ENCODE measurements at places on chromosomes 2 and 18. TPM values are rescaled to one million over a fixed set of nuclear protein-coding genes. Genes with fewer than 3 reads are reported as not detected.

- DNase-seq: no peak
Observed at GRCh38 chr18:45322343-45322742, 292.9 kb upstream of the SLC14A2 start.

DNA sequence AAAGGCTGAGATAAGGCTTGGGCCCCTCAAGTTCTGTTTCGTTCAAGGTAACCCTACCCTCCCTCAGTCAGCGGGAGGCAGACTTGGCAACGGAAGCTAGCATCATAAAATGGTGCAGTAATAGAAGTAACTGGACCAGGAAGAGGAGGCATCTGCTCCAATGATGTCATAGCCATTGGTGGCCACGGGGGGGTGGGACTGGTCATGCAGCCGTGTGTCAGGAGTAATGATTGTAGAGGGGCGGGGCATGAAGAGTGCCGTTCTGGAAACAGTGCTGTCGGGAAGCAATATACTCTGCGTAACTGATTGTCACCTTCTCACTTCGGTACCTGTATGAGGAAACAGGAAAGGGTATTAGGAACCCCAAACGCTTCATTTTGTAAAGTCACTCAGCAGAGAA lies 6.9 kb upstream of the POLR2D start:
- no peak for DNase-seq

DNA sequence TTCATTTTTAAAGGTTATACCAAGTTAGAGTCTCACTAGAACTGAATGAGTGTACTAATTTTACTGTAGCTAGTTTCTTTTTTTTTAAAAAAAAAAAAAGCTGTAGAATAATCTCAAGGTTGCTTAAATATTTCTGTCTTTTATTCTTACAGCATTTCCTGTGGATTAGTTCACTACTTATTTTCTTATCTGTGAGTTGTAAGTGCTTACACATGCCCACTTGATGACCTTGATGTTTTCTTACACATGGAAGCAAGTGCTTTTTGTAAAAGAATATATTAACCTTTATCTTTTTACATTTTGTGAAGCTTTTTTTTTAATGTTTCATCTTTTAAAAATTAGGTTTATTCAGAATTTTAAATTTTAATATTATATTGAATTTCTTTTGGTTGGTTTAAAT lies 57.8 kb downstream of the MSH2 start:
- DNase-seq: no peak

GRCh38 chr2:21727101-21727500 lies 603.3 kb downstream of the TDRD15 start:
- DNase-seq: no peak

- no peak for DNase-seq
Observed at GRCh38 chr2:216415541-216415940, 3.3 kb downstream of the SMARCAL1 start.

The TCF23 gene
- not detected for total RNA-seq

DNA sequence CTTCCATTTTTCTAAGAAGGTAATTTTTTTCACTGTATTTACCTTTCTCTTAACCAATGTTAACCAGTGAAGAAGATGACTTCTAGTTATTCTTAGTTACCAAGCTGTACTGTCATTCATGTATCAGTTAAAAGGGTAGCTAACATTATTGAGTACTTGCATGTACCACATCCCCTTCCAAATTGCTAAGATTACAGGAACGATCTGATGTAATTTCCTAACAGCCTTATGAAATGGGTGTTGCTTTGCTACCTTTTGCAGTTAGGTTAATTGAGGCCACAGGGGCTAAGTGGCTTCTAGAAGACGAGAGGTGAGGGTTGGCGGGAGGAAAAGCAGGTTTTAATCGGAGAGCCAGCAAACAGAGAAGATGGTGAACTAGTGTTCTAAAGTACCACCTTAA lies 1.8 kb upstream of the SULT6B1 start:
- DNase-seq: no peak

DNA sequence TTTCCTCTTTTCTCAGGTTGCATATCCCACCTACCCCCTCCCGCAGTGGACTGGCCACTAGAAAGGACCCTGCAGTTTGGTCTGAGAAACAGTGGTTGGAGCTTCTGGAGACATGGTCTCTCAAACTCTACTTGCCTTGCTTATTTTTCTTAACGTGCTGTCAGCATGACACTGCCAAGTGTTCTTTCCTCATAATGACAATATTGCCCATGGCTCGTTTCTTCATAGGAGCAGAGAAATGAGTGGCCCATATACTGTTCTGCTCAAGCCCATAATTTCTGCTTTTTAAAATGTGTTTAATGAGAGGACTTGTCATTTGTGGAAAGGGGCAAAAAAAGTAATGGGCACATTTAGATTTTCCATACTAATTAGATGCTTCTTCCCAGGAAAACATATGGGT lies 828.7 kb downstream of the BCL11A start:
- no peak for DNase-seq

GRCh38 chr2:106358081-106358480 lies 110.1 kb downstream of the RGPD3 start:
- DNase-seq: peak; percentile 29
